Type B pancreatic cell (in vitro differentiated cells): ENCODE measurements at places on chromosomes 1 and 21.

- no peak for DNase-seq
Measured at GRCh38 chr1:15410884-15411245, 1.2 kb downstream of the EFHD2 start.

- DNase-seq: no peak
Measured at GRCh38 chr1:52747450-52747849, 21.2 kb downstream of the ZYG11B start.

DNA sequence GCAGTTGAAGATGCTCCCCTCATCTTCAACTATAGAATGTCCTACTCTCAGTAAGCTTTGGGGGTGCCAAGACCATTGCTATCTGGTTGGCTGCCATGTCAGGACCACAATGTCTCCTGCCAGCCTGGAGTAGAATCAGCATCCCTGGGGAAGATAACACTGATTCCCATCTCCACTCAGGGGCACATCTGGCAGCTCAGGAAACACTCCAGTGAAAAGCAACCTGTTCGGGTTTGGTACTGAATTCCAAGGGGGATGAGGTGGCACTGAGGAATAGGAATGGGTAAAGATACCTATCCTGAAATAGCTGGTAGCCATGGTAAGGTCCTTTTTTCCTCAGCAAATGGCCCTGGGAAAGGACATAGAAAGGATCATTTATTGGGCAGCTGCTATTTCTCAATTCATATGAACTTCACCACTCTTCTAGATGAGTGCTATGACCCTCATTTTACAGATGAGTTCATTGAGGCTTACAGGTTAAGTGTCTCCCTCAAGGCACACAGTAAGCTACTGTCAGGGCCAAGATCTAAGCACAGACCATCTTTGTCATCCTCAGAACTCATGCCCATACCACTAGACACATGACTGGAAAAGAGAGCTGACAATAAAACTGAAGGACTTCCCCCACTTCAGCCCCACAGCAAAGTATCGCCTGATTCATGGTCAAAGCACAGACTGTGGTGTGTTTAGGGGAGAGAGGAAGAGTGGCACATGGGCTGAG is 31.4 kb downstream of the AK2 start:
- no peak for DNase-seq

DNA sequence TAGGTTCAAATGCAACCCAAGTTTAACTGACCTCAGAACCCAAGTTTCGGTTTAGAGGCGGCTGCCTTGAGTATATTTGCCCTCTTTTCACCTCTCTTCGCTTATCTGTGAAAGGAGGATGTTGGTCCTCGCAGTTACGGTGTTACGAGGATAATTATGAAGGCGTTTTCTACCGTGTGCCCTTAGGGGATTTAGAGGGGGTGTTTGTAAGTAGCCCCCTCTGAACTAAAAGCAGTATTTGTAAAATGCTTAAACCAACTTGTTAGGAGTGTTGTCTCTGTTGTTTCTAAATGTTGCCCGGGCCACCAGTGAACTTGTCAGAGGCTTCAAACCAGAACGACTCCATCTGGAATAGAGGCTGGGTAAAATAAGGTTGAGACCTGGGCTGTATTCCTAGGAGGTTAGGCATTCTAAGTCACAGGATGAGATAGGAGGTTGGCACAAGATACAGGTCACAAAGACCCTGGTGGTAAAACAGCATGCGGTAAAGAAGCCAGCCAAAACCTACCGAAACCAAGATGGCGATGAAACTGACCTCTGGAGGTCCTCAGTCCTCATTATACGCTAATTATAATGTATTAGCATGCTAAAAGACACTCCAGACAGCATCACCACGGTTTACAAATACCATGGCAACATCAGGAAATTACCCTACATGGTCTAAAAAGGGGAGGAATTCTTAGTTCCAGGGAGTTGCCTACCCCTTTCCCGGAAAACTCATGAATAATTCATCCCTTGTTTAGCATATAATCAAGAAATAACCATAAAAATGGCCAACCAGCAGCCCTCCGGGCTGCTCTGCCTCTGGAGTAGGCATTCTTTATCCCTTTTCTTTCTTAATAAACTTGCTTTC is 1.0 kb upstream of the PSRC1 start:
- no peak for DNase-seq

DNA sequence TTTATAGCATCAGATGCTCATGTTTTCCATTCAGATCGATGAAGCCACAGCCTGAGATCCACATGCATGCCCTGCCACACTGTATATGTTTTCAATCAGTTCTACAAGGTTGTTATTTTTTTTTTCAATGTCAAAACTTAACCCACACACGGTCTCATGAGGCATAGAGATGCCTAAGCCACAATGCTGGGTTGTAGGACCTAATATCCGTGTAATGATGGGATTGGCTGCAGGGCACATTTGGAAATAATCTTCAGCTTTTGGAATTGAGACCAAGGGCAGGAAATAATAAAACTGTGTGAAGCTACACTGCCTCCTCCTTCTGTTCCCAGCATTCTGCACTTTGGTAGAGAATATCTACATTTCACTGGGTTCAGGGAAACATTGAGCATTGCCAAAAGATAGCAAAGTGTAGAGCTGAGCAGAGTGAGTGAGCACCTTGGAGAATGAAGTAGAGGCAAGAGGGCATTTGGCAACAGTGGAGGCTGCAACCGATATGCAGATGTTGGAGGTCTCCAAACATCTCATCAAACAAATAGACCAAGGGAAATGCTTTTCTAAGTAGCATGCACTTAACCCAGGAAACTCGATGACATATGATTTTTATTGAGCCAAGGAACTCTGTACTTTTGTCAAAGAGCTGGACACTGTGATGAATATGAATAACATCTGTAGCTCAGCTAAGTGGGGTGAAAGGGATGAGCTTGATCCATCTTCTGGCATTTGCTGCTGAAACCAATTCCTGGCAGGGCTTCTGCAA is 176.7 kb downstream of the LYPLAL1 start:
- DNase-seq: no peak
